ENCODE measurements at places on chromosomes 13 and 19. TPM values are rescaled to one million over a fixed set of nuclear protein-coding genes. Genes with fewer than 3 reads are reported as not detected.

The LNX2 gene
- 2.0 TPM for total RNA-seq

The CEACAM4 gene
- not detected for total RNA-seq

The TMEM59L gene
- total RNA-seq, result 14.5 TPM

The ZNF541 gene
- not detected for total RNA-seq

The RAB3D gene
- 9.9 TPM for total RNA-seq

The ZNF264 gene
- total RNA-seq, result 22.5 TPM
